ENCODE measurements at places on chromosomes 12 and 14.

- no peak for DNase-seq
These were observed 25.9 kb downstream of the UBE2N start for GRCh38 chr12:93415723-93416464.

GRCh38 chr12:72133497-72134055, 138.6 kb upstream of the TRHDE start:
- no peak for DNase-seq

DNA sequence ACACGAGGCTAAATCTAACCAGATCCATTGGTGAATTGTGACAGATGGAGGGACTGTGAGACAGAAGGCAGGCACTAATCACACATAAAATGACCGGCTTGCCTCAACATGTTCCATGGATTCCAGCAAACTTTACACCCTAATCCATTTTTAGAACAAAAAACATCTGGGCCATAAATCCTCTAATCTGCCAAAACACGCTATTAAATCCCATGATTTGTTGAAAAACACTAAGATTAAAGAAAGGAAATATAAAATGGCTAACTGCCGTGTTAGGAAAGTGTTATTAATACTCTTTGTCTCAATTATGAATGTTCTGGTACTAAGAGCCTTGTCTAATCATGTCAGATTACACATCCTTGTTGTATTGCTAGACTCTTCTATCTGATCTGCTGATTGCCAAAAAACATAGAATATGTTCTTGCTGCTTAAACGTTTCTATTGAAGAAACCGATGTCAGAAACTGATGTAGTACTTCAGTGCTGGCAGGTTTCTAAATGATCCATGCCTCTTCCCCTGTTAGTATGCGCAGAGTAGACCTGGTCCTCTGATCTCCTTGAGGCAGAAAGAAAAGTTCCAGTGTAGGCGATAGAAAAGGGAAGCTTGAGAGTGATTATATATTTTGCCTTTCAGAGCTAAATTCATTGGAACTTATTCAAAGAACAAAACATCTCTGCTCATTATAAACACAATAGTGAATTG, 384.9 kb downstream of the SOX5 start:
- DNase-seq = no peak

GRCh38 chr12:2776129-2776806, 18.5 kb upstream of the FKBP4 start:
- DNase-seq = no peak

- no peak for DNase-seq
These were observed 16.9 kb upstream of the PDE3A start for GRCh38 chr12:20351406-20351805.

- no peak for DNase-seq
These were observed 9.6 kb upstream of the FLVCR2 start for GRCh38 chr14:75568791-75569190.

DNA sequence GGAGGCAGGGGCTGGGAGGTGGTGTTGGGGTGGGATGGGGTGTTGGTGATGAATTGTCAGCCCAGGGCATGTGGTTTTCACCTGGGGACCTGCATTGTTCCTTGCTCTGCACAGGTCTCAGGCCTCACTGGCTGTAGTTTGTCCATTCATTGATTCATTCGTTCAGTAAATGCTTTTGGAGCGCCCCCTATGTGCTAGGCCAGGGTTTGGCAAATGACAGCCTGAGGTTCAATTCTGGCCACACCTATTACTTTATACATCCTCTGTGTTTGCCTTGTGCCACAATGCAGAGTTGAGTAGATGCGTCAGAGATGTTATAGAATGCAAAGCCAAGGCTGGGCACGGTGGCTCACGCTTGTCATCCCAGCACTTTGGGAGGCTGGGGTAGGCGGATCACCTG, 4.7 kb downstream of the ADCK1 start:
- no peak for DNase-seq

DNA sequence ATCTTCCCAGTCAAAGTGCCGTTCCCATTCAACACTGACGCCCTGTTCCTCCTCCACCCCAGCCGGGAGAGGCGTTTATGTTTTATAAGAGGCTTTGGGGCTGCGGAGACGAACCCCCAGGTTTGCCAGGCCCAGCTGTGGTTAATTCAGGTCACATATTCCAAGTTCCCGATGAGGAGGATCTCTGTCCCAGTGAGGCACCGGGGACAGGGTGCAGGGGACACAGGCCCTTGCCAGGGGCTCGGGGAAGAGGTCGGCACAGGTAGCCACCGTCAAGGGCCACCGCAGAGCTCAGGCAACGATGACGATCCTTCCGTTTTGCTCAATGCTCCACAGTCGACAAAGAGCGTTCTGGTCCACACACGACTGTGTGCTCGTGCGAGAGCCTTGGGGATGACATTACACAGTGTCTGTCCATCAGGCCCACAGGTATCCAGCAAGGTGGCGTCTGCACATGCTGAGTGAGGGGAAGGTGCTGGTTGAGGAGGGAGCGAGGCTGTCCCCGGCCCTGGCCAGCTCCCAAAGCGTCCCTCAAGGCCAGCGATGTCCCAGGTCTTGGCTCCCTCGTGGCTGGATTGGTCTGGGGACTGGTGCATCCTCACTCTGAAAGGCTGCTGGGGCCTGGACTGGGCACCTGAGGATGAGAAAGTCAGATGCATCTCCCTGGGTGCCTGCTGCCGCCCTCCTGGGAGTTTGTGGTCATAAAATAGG, 189.2 kb upstream of the C14orf180 start:
- DNase-seq = no peak

- no peak for DNase-seq
These were observed 2.8 kb downstream of the NKX2-8 start for GRCh38 chr14:36579573-36580140.

- no peak for DNase-seq
These were observed 107.0 kb downstream of the EXOC5 start for GRCh38 chr14:57161583-57162234.

All from stimulated activated CD4-positive, alpha-beta T cell treated with anti-CD3 and anti-CD28 coated beads, Interleukin-2, amount 100 ng/mL, for 4 hours (primary cell).